Left ventricle myocardium superior (tissue), 1 donor: ENCODE measurements at places on chromosomes 16 and 17. TPM values are rescaled to one million over a fixed set of nuclear protein-coding genes. Genes with fewer than 3 reads are reported as not detected.

Gene ZG16
- not detected for total RNA-seq

Gene KRT28
- total RNA-seq, result not detected

Gene PRR35
- total RNA-seq, result not detected

DNA sequence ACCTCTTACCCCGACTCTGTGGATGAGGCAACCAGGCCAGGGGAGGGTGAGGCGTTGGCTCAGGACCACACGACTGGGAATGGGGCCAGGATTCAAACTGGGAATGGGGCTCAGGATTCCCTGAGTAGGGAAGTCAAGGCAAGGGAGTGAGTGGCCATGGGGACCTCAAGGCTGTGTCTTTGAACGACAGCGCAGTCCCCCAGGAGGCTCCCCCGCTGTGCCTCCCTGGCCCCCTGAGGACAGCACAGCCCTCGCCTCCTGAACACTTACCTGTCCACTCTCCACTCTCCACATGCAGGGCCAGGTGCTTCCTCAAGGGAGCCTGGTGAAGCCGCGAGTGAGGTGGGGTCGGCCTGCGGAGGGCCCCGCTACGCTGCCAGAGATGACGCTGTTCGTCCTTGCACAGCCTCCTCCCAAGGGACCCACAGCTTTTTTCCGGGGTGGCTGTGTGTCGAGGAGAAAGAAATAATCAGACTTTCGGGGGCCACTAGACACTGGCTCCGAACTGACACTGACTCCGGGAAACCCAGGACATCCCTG is 6.9 kb downstream of the ZNF469 start:
- DNase-seq, result no peak

Gene KRTAP4-9
- not detected for total RNA-seq

Gene CHP2
- not detected for total RNA-seq

- peak; percentile 40 for DNase-seq
Observed at GRCh38 chr17:33779234-33779591, 475.9 kb upstream of the CCL2 start.

GRCh38 chr16:87207509-87207908 is 109.7 kb downstream of the C16orf95 start:
- DNase-seq, result no peak

Gene SPNS2
- total RNA-seq, result 12.7 TPM

DNA sequence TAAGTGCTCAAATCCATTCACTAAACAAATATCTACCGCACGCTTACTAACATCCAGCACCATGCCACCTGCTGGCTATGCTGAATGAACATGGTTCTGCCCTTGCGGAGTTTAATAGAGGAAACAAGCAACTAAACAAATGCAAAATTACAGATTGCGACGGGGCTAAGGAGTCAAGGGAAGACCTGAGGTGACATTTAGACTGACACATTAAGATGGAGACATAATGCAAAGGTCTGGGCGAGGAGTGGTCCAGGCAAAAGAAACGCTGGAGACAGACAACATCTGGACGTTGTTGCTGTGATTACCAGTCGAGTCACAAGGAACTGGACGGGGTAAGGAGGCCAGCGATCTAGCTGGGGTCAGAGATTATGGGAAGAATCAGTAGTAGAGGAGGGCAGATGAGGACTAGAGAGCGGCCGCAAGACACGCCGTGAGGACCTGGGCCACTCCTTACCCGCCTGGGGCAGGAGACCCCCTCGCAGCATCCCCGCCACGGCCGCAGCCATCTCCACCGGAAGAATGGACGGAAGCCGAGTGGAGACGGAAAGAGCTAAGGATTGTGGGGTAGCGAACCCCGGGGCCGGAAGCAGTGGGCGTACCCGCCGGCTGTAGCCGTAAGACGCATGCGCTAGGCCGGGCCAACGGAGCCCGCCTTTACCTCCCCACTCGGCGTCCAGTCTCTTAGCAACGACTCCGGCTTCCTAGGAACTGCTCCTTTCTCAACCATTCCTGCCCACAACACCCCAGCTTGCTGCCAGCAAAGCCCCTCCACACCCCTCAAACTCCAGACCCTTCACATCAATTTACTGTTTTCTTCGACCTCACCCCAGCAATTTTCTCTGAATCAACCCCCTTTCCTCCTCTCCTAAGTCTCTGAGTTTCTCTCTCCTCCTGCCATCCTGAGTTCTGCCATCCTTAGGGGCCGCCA is at the start of the genes LRRC46 and MRPL10:
LRRC46 (plus strand) TSS at position 668 of the 931 bp plus-strand sequence. CDS start 320 bp downstream, outside the sequence.
MRPL10 (minus strand) TSS at position 539 of the 931 bp plus-strand sequence; CDS start at position 509, 30 bp downstream.
- DNase-seq, result peak; percentile 96

GRCh38 chr16:1763521-1764511 is 7.5 kb downstream of the NME3 start:
- no peak for DNase-seq

DNA sequence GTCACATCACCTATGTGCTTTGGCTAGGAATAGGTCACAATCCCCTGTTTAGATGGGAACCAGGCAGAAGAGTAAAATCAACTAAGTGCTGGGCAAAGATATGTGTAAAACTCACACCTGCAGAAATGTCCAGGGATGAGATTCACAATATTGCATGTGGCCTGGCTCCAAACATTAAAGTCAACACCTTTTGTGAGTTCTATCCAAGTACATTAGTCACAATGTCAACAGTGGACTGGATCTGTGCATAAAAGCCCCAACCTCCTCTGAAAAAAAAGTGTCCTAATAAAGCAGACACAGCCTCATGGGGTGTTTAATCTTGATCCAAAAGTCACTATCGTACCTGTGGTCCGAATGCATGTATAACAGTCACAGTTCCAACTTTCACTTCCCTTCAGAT is 1990.3 kb downstream of the TP53TG3F start:
- DNase-seq, result no peak
